NCI-H2171 (cell line): ENCODE measurements at places on chromosomes 4 and X.
A peak's percentile ranks its signal among the peaks of the same experiment; 100 is the strongest.

GRCh38 chr4:186149872-186150271, 41.5 kb upstream of the CYP4V2 start:
- peak; percentile 8 for DNase-seq

DNA sequence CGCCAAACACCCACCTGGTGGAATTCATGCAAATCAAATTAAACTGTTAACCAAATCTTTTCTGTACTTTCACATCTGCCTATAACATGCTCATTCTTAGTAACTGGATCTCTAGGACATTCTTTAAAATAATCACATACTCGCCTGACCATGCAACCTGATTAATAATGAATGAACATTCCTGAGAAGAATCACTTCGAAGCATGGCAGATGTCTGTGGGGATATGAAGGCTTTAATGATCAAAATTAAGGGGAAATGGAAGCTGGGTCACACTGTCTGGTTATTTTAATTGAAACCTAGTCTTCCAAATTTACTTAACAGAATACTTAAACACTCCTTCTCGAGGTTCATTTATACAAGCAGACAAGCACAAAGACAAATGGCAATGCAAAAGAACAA, 44.2 kb downstream of the MID1 start:
- no peak for DNase-seq

DNA sequence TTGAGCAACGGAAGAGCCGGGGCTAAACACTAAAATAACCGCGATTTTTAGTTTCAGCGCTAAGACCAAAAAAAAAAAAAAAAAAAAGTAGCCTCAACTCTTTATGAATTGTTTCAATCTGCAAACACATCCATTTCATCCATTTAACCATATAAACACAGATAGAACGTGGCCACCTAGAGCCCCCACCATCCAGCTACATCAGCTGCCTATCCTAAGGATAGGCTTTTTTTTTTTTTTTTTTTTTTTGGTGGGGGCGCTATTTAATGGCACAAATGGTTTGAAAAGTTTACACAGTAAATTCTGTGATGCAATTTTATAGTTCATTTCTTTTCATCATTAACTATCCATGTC, 492 bp upstream of the HDAC8 start:
- no peak for DNase-seq

- DNase-seq, result no peak
Observed at GRCh38 chr4:162274354-162274753, 110.6 kb upstream of the FSTL5 start.

GRCh38 chrX:109190542-109190941, 291.3 kb downstream of the GUCY2F start:
- DNase-seq, result no peak
